ENCODE measurements at places on chromosomes 2 and 18.

- no peak for DNase-seq
Measured at GRCh38 chr18:45026162-45026561, 345.5 kb downstream of the SETBP1 start.

DNA sequence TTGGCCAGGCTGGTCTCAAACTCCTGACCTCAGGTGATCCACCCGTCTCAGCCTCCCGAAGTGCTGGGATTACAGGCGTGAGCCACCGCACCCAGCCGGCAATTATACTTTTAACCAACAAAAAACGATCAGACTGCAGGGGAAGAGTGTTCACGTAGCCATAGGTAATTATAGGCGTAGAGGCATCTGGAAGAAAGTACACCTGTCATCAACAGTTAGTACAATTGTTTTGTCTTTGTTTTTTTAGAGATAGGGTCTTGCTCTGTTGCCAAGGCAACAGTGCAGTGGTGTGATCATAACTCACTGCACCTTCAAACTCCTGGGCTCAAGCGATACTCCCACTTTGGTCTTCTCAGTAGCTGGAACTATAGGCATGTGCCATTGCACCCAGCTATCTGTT lies 20.0 kb downstream of the ST3GAL5 start:
- DNase-seq: no peak

GRCh38 chr2:195382186-195382585 lies 274.8 kb upstream of the SLC39A10 start:
- DNase-seq: peak; percentile 48

- DNase-seq: no peak
Measured at GRCh38 chr2:72897785-72898584, 10.8 kb downstream of the SPR start.

GRCh38 chr2:217096474-217097225 lies 236.8 kb upstream of the TNP1 start:
- no peak for DNase-seq
